ENCODE measurements at places on chromosomes 16 and 17.

- DNase-seq: peak; percentile 66
Observed at GRCh38 chr16:11016993-11017392, 72.6 kb downstream of the CLEC16A start.

DNA sequence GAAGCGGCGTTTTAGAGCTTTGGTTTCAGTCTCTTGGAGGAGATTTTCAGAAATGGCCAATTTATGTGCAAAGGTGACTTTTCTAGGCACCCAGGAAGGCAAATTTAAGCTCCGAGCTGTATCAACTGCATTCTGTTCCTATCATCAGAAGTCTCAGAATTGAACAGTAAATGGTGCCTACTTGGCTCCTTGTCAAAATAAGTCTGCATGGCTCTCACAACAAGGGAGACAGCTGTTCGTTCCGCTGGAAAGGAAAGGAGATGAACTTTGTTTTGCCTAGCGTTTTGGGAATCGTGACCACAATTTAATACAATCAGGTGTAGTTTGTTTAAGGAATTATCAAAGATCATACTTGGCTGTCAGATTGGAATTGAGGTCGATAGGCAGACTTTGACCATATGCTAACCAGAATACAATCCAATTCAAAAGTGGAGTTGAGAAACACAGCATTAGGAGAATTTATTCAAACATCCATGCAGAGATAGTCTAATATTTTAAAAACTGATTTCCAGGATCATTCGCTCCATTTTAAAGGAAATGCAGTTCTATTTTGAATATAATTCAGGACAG, 139.4 kb downstream of the CPPED1 start:
- DNase-seq: no peak

DNA sequence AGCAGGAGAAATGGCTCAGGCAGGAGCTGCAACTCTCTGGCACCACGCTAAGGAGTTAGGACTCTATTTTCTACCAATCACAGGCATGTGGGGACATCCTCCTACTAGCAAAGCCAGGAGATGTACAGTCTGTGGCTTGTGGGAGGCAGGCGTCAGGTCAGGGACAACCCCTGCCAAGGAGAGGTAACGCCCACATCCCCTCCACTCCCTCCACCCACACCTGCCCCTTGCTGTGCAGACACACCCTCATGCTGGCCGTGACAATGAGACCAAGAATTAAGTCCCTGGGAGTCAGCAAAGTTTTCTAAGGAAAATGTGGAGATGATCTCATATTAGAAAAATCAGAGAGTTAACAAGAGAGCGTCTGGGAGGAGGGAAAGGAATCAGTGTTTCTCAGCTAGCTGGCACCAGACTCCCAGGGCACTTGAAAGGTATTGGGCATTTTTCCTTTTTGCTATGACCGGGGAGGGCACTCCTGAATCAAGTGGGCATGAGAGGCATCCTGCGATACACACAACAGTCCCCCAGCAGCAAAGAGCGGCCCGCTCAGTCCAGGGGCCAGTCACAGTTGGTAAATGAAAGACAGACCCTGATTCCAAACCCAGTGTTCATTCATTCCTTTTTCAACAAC, 87.3 kb upstream of the RPL38 start:
- no peak for DNase-seq

DNA sequence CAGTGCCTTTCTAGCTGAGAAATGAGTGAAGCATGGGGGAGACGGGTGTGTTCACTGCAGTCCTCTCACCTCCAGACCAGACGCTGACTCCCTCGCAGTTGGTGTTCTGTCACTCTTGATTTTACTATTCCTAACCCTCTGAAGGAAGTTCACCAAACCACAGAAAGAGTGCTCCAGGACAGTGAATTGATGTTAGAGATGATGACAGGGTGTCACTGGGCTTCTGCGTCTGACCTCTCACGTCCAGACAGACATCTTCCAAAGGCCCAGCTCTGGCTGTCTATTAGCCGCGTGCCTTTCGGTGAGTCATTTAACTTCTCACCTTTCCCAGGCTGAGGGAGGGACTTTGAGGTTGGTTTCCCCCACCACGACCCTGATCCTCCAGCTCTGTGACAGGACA, 8.2 kb downstream of the CRAMP1 start:
- no peak for DNase-seq

GRCh38 chr16:71966932-71967331, 33.3 kb downstream of the PKD1L3 start:
- no peak for DNase-seq

- DNase-seq: no peak
Observed at GRCh38 chr16:58970775-58971174, 236.7 kb upstream of the GOT2 start.

DNA sequence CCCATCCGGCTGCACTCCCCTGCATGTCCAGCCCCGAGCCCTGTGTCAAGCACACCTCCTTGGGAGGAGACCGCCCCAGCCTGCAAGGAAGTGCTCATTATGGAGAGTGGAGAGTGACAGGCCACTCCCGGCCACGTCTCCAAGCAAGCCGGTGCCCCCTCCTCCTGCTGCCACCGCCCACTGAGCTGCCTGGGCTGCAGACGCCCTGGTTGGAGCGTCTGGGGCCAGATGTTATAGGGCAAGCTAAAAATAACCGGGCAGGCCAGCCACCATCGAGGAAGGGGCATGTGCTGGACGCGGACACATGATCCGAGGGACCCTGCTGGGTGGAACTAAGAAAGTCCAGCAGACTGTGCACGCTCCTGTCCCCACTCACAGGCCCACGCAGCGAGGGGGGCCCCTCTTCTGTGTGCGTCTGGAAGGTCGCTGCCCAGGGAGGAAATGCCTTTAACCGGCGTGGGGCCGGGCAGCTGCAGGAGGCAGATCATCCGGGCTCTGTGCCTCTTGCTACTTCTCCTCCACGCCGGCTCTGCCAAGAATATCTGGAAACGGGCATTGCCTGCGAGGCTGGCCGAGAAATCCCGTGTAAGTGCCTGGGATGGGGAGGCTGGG, at the start of gene WFDC1:
Gene WFDC1, plus strand, starts transcription at position 348 of the 612 bp plus-strand sequence. Its CDS starts 94 bp downstream, at position 442.
- DNase-seq: no peak

- DNase-seq: no peak
Observed at GRCh38 chr17:42227849-42228700, 33.8 kb upstream of the GHDC start.

GRCh38 chr17:48025040-48025903, 12.3 kb downstream of the COPZ2 start:
- DNase-seq: peak; percentile 98

DNA sequence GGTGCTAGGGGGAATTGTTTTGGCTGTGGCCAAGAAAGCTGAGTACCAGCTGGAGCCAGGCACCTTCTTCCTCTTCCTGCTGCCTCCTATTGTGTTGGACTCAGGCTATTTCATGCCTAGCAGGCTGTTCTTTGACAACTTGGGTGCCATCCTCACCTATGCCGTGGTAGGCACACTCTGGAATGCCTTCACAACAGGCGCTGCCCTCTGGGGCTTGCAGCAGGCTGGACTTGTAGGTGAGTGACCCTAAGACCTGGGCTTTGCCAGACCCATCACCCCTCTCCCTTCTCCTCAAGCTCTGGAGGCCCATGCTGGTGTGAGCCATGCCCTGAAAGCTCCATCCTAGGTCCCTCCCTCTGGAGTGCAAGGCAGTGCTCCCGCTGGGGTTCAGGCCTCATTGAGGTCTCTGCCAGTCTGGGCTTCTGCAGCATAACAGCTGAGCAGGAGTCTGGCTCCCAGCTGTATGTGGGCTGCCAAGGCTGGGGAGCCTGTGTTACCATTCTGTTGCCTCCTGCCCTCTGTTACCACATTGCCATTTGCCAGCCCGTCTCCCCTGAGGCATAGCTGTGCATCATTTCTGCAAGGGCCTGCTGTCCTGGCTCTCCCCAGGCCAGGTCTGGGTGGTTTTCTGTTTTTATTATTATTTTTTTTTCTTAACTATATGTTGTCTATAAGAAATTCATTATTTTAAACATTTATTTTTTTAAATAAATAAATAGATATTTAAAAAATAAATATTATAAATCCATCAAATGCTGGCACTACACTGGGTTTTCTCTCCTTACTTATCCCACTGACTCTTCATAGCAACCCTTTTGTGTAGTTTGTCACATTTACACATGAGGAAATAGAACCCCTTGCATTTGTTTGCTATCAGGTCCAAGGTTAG, 4.1 kb downstream of the SLC9A5 start:
- DNase-seq: no peak

DNA sequence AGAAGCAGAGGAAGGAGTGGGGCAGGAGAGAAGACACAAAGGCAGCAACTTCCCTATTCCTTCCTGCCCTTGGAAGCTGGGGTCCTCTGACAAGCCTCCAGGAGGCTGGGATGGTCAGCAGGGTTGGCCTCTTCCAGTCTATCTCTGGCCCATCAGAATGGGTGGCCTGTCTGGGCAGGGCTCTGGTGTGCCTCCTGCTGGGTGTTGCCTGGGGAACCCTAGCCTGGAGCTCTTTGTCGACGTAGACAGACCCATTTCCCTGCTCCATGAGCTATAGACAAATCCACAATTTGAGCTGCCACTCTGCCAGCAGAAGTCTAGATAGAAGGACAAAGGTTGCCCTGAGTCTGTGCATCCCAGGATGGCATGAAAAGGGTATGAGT, 11.4 kb downstream of the IGFBP4 start:
- DNase-seq: no peak

- DNase-seq: no peak
Observed at GRCh38 chr16:53932975-53933374, 229.0 kb downstream of the FTO start.

- DNase-seq: peak; percentile 32
Observed at GRCh38 chr16:30786936-30787612, at the start of gene ZNF629. TSS of gene ZNF629 (minus strand) at chr16:30787205. CDS start at chr16:30784482, 2,723 bp downstream.

DNA sequence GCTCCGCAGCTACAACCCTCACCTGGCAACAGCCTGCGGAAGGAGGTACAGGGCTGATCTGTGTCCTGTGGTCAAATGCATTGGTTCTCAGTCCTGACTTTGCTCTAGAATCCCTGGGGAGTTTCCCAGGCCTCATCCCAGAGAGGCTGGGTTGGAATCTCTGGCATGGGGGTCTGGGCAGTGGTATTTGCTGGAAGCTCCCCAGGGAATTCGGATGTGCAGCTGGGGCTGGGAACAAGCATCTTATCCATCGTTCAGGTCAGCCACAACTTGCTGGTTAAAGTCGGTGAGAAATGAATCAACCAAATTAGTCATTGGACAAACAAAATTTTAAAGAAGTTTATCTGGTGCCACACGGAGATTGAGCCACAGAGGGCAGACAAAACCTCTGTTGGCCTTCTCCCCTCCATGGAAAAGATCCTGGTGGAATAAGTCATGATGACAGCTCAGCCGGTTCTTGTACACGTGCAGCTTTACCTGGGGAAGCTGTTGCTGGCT, 231.2 kb downstream of the FOXL1 start:
- no peak for DNase-seq

DNA sequence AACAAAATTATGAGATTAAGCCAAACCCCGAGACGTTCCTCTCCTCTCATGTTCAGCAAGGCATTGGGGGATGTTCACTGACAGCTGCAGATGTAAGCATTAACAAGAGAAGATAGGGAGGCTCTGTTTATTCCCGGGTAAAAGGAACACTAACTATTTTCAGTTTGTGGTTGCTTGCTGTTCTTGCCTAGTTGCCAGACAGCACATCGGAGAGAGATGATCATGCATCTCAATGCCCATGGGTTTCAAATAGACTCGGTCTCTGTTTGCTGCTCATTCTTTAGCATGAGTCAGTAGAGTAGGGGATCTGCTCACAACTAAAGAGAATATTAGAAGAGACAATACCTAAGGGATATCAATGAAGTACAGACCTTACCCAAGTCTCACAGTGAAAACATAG, 78.3 kb downstream of the TMEM100 start:
- DNase-seq: no peak

DNA sequence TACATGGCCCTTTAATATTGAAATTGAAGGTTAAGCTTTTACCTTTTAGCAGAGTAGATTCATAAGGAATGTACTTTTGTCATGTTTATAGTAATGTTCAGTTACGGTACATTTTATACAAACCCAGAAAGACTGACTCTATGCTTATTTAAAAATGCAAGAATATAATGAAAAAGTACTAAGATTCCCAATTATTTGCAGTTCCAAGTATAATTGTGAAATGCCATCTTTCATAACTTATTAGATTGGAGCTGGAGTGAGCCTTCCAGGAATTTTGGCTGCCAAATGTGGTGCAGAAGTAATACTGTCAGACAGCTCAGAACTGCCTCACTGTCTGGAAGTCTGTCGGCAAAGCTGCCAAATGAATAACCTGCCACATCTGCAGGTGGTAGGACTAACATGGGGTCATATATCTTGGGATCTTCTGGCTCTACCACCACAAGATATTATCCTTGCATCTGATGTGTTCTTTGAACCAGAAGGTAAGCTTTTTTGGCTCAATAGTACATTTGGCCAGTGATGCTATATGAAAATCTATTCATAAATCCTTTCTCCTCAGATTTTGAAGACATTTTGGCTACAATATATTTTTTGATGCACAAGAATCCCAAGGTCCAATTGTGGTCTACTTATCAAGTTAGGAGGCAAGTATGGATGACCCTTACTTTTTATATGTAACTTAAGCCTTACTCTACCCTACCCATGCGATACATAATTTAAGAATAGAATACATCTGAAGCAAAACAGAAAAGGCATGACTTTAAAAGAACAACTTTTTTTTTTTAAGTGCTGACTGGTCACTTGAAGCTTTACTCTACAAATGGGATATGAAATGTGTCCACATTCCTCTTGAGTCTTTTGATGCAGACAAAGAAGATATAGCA, 4.2 kb downstream of the SRSF2 start:
- DNase-seq: no peak

DNA sequence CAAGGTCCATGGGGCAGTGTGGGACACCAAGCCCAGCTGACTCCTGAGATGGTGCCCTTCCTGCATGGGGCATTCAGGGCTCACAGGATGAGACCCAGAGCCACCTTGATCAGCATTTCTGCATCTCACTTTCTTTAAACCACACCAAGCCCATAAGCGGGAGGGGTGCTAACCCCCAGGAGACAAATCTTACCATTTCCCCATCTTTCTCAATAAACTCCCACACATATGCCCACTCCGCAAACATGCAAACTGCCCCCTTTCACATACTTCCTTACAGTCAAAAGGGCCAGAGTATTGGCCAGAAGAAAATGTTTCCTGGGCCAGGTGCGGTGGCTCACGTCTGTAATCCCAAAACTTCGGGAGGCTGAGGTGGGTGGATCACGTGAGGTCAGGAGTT, 3.7 kb upstream of the SLC39A11 start:
- DNase-seq: no peak

DNA sequence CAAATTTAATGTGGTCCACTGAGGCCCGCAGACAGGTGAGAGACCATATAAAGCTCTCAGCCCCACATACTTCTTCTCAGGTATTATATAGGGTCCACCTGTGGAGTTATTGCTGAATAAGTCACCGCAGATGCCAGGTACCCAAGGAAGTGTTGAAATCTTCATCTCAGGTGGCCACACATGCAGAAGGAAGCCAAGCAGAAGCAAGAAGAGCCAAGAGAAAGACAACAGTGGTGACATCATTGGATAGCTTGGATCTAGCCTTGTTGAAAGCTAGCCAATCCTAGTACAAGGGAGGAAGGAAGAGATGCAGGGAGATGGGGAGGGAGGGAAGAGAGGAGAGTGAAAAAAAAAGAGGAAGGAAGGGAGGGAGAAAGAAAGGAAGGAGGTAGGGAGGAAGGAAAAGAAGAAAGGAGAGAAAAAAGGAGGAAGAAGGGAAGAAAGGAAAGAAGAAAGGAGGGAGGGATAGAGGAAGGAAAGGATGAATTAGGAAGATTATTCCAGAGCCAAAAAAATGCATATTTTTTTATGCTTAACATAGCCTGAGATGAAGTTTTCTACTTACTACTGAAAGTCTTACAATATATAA, 12.5 kb downstream of the ADAMTS18 start:
- DNase-seq: no peak
